HFFc6 (cell line): ENCODE measurements at places on chromosomes 3 and 15. TPM values are rescaled to one million over a fixed set of nuclear protein-coding genes. Genes with fewer than 3 reads are reported as not detected.

DNA sequence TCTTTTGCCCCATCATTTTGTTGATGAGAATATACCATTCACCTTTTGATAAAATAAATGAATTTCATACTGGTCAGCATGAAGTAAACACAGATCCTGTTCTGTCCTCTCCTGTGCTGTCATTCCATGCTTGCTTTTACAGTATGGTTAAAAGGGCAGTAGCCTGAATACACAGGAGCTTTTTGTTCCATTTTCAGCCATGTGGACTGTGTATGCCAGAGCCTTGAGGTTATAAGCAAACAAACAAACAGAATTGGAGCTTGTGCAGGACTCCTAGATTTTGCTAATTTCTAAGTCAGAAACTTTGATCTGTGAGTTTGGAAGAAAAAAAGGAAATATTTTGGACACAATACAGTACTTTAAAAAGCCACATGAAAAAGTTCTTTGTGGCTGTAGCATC is 91.9 kb downstream of the LRRC28 start:
- no peak overlapping the region for H3K27ac ChIP-seq
- DNase-seq: no peak
- H3K4me1 ChIP-seq: peaks cover 45% of the 10 kb centered on the region
- peaks cover under 1% of the 10 kb centered on the region; the same call in 1 of the 2 replicates for H3K36me3 ChIP-seq
- no peak overlapping the region for H3K4me3 ChIP-seq

COL6A5 gene
- not detected in 3 replicates for total RNA-seq

DNA sequence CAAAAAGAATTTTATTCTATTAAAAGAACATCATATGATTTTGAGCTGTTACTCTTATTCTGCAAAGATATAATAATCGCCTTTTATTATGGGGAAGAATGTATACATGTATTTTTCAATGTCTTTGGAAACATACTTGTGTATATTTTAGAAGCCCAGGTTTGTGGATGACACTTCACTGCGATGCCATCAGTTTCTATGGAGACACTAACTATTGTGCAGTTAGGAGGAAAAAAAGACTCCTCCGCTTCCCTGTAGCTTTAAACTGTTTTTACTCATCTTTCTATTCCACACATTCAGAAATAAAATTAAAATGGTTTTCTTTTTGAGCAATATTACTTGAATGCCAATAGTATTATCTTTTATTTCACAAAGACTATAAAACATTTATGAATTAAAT is 305.0 kb downstream of the NLGN1 start:
- H3K27ac ChIP-seq: no peak overlapping the region
- H3K4me3 ChIP-seq: no peak overlapping the region
- no peak for DNase-seq

DUOXA2 gene
- total RNA-seq: not detected in 2 replicates

MUC13 gene
- 0.07 to 0.18 TPM (median 0.08 TPM) in 3 replicates for total RNA-seq

DNA sequence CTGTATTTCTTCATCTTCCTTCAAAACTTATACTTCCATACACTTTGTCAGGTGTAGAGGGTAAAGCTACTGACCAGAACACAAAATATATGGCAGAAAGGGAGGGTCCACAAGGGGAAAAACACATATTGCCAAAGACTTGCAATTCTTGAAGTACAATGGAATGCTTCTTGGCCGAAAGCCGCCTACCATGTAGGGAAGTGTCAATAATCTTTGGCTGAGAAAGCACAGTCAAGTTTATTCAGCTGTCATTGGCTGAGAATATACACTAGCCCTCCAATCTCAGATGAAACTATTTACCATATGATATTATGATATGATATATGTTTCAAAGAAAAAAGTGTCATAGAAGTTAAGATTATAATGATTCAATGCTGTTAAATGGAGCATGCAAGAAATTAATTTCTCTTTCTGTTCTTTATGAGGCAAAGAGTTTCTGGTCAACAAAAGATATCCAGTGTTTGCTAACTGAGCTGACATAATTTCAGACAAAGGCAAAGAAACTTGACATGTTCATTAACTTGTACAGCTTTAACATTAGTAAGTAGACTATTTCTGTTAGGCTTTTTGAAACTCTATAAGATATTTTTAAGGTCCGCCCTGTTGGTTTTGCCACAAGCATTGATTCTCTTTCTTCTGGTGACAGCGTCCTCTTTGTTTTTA is 89.0 kb upstream of the LPP start:
- no peaks in the 10 kb centered on the region for H3K27me3 ChIP-seq
- no peak overlapping the region for H3K4me3 ChIP-seq
- DNase-seq: no peak
- H3K4me1 ChIP-seq: peaks cover 36% of the 10 kb centered on the region
- no peak overlapping the region for H3K27ac ChIP-seq
- no peaks in the 10 kb centered on the region; the same call in 1 of the 2 replicates for H3K36me3 ChIP-seq

ALCAM gene
- total RNA-seq: 299 to 348 TPM (median 348 TPM) in 3 replicates

MESP1 gene
- total RNA-seq: 0.21 to 0.84 TPM (median 0.47 TPM) in 3 replicates
